Activated T-helper 9 cell treated with anti-CD3 and anti-CD28 coated beads, Interleukin-2, amount 50 U/mL, for 16 hours (primary cell): ENCODE measurements at places on chromosomes 3 and 15.

- no peak for DNase-seq
Measured at GRCh38 chr3:135929670-135930069, 35.9 kb upstream of the PPP2R3A start.

DNA sequence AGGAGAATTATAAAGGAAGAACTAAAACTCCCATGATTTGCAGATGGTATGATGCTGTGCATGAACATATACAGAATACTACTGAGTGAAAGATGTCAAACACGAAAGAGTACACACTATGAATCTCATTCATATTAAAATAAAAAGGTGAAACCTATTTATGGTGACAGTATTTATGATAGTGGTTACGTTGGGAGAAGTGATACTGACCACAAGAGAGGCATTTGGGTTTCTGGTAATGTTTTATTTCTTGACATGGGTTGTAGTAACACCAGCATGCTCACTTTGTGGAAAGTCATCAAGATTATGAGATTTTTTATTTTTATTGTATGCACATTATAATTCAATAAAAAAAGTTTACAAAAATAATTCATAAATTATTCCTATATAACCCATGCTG, 324.0 kb downstream of the GAP43 start:
- no peak for DNase-seq

DNA sequence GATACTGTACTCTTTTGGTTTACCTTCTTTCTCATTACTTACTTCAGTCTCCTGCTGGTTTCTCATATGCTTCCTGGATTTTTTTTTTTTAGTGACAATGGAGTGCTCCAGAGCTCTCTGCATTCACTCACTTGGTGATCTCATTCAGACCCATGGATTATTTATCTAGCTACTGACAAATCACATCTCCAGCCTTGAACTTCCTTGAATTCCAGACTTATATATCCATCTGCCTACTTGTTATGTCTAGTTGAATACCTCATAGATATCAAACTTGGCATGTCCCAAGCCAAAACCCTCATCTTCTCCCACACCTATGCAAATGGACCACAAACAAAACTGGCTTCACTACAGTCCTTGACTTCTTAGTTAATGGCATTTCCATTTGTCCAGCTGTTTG, 234.7 kb upstream of the ZPLD1 start:
- no peak for DNase-seq

GRCh38 chr3:101172516-101172915, 147.9 kb downstream of the IMPG2 start:
- DNase-seq: no peak
